ENCODE measurements at places on chromosomes 6 and 20.

GRCh38 chr6:125795301-125795700 is 4.5 kb downstream of the NCOA7 start:
- no peak for DNase-seq

- DNase-seq, result no peak
Measured at GRCh38 chr6:157291356-157291755, 32.0 kb downstream of the TMEM242 start.

DNA sequence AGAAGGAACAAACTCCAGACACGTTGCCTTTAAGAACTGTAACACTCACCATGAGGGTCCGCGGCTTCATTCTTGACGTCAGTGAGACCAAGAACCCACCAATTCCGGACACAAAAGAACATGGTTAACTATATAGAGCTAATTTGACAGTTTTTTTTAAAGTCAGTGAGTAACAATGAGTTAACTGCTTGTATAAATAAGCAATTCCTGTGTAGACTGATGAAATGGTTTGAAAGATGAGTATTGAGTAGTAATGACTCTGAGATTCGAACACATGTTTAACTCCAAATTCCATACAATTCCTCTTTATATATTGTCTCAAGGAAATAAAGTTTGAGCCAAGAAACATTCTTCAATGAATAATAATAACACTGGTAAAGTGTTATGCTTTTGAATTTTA is 478.0 kb downstream of the MMUT start:
- no peak for DNase-seq

- DNase-seq, result no peak
Measured at GRCh38 chr20:13344671-13345070, 123.6 kb downstream of the ISM1 start.

DNA sequence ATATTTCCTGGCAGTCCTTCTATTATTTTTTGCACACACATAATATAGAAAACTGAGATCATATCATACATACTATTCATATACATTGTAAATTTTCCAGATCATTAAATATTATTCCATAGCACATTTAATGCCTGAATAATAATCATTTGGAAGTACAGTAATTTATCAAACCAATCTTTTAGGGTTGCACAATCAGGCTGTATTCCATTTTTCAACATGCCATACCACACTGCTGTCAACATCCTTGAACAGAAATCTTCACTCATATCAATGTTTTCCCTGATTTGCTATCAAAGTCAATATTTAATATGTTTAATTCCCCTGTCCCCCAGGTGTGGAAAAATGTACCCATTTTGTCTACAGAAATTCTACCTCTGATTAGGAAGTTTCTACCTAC is 122.7 kb upstream of the ADGRF1 start:
- DNase-seq, result no peak

DNA sequence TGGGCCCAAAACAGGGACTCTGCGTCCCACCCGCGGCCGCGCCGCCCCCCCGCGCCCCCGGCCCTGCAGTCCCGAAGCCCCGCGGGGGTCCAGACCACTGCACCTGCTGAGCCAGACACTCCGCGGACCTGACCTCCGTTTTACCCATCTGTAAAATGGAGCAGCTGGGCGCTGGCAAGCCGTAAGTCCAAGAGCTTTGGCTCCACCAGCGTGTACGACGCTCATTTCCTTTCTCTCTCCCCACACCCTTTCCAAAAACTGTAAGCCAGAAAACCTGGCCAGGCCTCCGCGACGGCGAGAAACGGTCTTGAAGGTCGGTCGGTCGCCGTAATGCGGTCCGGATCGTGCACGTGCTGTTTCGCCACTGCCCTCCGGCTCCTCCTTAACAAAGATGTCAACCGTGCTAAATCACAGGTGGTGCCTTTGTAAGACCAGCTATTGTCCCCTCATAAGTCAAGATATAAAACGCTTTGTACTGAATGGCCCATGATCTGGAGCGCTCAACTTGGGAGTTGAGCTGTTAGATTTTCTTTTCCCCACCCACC is 7.8 kb upstream of the NR2E1 start:
- DNase-seq, result no peak

- no peak for DNase-seq
Measured at GRCh38 chr20:36177716-36178115, 23.2 kb downstream of the EPB41L1 start.

DNA sequence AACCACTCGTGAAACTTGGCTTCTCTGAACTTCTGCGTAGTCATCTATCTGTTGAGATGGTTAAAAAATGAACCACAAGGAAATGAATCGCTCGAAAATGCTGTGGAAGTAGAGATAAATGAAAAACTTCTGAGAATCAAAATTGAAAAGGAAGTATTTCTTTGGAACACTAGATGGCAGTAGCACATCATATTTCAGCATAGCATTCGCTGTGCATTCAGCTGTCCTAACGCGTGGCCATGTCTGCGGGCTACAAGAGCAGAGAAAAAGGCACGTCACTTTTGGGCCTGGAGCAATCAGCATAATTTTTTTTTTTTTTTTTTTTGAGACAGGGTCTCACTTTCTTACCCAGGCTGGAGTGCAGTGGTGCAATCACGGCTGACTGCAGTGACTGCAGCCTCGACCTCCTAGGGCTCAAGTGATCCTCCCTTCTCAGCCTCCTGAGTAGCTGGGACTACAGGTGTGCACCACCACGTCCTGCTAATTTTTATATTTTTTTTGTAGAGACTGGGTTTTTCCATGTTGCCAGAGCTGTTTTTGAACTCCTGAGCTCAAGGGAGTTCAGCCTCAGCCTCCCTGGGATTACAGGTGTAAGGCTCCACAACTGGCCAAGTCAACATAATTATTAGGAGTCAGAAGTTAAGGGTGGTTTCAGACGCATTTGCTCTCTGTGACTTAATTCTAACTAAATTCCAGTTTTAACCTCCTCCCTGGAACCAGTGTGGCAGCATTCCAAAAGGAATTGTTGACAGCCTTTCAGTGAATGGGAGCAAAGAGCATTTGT is 8.8 kb upstream of the PERP start:
- peak; percentile 21 for DNase-seq

GRCh38 chr6:72950114-72950860 is 275.0 kb downstream of the KHDC1L start:
- DNase-seq, result no peak

DNA sequence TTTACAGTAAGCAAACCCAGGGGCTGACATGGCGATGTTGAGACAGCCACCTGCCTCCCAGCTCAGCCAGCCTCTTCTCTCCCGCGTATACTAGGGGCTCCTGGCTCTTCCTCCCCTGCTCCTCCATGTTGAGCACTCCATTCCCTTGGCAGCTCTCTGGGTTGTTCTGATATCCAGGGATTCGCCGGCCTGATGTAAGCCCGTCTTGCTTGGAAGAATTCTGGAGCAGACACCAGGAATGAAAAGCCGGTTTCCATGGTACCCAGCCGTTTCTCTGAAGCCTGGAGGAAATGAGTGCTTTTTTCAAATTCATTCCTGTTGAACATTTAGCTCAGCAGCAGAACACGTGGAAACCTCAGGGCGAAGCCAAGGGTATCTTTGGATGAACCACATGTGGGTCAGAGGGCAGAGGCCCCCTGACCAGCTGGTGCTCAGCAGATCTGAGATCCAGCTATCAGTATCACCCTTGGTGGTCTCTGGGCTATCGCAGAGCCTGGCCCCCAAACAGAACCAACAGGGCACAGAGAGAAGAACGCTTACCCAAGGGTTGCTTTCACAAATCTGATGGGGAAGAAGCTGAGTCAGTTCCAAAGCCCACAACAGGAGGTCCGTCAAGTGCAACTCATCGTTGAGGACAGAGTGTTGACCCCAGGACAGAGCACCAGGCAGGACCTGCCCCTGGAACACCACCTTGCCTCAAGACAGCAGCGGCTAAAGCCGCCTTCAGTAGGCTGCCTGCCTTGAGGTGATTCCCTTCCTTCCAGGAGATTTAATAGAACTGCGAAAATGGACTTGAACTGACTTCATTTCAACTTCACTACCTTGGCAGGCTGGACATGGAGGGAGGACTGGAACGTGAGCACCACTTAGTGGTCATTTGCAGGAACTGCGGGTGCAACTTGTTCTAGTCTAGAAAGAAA is 96.1 kb upstream of the RIN2 start:
- DNase-seq, result no peak

- DNase-seq, result no peak
Measured at GRCh38 chr6:121302882-121303281, 31.4 kb downstream of the TBC1D32 start.

GRCh38 chr20:59825944-59826759 is 107.3 kb downstream of the SYCP2 start:
- DNase-seq, result no peak

GRCh38 chr6:34512738-34513115 is 43.4 kb downstream of the SPDEF start:
- no peak for DNase-seq

DNA sequence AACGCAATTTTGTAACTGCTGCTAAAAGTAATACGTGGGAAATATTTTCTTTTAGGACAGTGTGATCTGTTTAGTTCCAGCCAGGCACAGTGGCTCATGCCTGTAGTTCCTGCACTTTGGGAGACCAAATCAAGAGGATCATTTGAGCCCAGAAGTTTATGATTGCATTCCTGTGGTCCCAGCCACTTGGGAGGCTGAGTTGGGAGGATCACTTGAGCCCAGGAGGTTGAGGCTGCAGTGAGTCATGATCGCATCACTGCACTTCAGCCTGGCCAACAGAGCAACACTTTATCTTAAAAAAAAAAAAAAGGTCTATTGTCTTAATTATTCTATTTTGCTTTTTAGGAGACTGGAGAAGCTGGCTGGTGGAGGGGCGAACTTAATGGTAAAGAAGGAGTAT is 101.5 kb downstream of the CD2AP start:
- DNase-seq, result no peak

GRCh38 chr6:54621285-54621684 is 225.3 kb upstream of the FAM83B start:
- no peak for DNase-seq

- DNase-seq, result no peak
Measured at GRCh38 chr6:163780994-163781393, 366.5 kb downstream of the QKI start.

- no peak for DNase-seq
Measured at GRCh38 chr6:145904391-145904790, 59.8 kb downstream of the SHPRH start.

GRCh38 chr6:11179088-11179418 is 53.4 kb downstream of the NEDD9 start:
- no peak for DNase-seq

GRCh38 chr6:98839781-98840361 is 5.5 kb downstream of the POU3F2 start:
- DNase-seq, result no peak

DNA sequence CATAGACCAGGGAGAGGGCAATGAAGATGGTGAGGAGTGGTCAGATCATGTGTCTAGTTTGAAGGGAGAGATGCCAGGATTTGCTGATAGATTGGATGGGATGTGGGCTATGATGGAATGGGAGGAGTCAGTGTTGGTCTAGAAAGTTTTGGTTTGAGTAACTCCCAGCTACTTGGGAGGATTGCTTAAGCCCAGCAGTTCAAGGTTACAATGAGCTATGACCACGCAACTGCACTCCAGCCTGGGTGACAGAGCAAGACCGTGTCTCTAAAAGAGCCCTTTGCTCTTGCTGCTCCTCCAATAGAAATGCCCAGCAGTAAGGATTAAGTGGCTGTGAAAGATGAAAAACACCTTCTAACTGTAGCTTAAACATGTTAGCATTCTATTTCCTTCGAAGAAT is 18.2 kb upstream of the LAMP5 start:
- no peak for DNase-seq

- no peak for DNase-seq
Measured at GRCh38 chr20:33516882-33517281, 27.0 kb downstream of the CBFA2T2 start.

DNA sequence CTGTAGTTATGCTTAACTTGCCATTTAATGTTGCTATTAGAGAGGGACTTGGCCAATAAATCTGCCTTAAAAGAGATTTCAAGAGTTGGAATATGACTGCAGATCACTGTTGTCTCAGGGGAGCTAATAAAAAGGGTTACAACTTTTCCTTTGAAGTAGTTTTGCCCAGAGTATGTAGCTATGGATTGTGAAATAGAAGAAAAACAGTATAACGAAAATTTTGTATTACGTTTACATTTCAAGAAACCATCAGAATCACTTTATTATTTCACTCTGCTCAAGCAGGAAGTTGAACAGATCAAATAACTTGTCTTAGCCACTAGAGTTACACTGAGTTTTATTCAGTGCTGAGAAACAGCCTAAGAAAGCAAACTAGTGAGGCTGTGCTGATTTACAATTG is 3.0 kb upstream of the ZSCAN26 start:
- DNase-seq, result no peak

DNA sequence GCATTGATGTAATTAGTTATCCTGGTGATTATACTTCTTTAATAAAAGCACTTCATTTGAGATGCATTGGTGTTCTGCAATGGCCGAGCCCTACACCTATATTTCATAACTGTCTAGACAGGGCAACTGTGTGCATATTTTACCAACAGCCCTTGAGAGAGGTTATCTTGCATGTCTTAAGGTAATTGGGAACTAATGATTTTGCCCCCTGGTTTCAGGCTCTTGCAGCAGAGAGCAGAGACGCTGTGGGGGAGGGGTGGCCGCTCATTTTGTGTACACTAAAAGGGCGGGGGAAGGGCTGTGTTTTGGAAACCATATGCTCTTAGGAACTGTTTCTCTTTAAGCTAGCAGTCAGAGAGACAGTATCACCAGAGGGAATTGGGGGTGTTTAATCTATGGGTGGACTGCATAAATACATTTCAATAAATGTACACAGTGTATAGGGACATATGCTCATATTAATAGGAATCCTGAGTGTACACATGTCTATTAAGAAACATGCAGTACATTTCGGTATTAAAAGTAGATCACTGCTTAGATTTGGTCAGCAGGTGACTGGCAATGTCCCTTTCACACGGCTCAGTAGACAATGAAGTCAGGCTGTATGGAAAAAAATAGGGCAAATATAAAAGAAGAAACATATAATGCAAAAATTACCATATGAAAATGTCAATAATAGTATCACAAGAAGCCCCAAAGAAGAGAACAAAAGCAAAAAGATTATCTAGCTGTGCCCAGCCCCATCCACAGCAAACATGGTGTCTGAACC is 402.9 kb upstream of the CITED2 start:
- DNase-seq, result no peak

- no peak for DNase-seq
Measured at GRCh38 chr6:119314885-119315272, 34.7 kb downstream of the MAN1A1 start.

GRCh38 chr6:16199804-16200203 is 38.6 kb upstream of the GMPR start:
- no peak for DNase-seq

GRCh38 chr6:37239526-37239925 is 18.0 kb upstream of the TBC1D22B start:
- DNase-seq, result no peak

- DNase-seq, result no peak
Measured at GRCh38 chr6:34566830-34567546, 10.9 kb upstream of the SPDEF start.

DNA sequence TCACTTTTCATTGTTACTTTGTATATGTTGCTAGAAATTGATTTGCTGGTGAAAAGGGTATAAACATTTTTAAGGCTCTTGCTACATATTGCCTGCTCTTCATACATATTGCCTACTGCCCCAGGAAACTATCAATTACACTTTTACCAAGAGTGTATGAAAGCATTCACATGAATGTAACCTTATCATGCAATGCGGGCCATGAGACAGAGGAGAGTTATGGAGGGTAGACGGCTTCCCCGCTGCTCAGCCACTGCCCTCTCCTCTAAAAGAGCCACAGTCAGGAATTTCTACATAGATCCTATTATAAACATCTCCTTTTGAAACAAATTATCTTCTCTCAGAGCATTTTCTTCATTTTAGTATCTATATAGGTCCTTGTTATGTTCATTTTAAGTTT is 264.4 kb downstream of the ESR1 start:
- no peak for DNase-seq

Measured in D721Med (cell line).